ENCODE measurements at places on chromosomes 7 and 10.

GRCh38 chr7:41872966-41873365 lies 170.1 kb upstream of the INHBA start:
- DNase-seq, result no peak

- DNase-seq, result no peak
These were observed 23.0 kb downstream of the SMURF1 start for GRCh38 chr7:99120916-99121315.

DNA sequence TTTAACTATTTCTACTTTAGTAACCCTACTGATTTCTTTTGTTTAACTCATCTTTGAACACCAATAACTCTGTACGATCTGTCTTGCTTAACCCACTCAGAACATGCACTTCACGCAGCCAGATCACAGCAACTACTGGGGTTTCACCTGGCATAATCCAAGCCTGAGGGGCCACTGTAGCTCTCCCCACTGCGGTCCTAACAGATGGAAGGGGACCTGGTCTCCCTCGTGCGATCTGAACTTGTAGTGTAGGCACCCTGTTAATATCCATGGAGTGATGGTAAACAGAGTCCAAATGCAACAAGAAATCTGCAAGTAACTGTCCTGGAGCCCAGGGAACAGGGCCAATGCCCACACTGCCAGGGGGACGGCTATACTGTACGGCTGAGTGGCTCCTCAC lies 45.5 kb downstream of the INSIG1 start:
- DNase-seq, result no peak

DNA sequence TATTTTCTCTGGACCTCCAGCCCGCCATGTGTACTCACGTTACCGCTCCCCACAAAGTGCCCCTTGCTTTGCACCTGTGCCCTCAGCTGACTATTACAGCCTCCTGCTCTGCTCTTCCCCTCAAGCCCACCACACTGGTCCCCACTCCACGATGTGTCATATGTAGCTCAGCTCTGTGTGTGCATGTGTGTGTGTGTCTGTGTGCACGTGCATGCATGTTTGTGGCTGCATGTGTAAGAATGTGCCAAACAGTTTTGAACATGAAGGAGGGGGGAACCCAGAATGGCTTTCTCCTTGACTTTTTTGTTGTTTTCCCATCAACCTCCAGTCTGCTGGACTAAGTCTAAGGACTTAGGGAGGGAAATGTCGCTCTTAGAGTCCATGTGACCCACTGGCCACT lies 54.8 kb upstream of the BTRC start:
- DNase-seq, result no peak

GRCh38 chr7:54883576-54883975 lies 124.6 kb upstream of the SEC61G start:
- DNase-seq, result no peak

DNA sequence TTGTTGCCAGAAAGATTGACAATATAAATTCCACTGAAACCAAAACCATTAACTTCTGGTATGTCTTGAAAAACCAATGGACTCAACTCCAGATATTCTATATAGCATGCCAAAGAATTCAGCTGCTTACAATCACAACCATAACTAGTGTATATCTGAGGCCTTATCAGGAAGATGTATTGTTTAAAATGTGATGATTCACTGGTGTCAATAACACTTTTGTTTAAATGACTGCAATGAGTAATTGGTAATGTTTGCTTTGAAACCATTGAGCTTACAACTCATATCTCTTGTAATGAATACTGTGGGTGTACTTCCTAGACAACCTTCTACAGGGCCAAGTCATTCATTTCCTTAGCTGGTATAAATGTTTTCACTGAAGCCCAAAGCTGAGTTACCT lies 727.9 kb upstream of the KCND2 start:
- DNase-seq, result no peak

DNA sequence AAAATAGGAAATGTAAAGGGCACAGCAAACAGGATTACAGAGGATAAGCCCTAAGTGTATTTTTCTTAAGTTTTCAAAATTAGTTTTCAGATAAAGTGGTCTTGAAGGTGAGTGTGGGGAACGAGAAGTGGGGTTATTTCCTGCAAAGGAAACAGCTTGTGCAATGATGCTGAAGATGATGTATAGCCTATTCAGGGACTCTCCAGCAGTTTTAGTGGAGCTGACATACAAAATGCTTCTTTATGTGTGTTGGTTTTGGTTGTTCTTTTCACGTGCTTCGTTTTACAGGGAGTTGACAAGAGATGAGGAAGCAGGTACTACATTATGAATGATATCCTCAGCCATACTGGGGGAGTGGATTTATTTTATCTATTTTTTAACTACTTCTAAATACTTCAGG lies 20.5 kb downstream of the CASD1 start:
- DNase-seq, result no peak

- DNase-seq, result no peak
These were observed 200.9 kb upstream of the AOAH start for GRCh38 chr7:36925207-36925606.

- no peak for DNase-seq
These were observed 60.5 kb downstream of the POM121L12 start for GRCh38 chr7:53095731-53096501.

GRCh38 chr7:6636741-6637543 lies at the start of gene ZNF316:
ZNF316 (plus strand) TSS chr7:6637318; CDS start chr7:6642410, 5,092 bp downstream.
- peak; percentile 93 for DNase-seq

- DNase-seq, result no peak
These were observed 116.9 kb downstream of the LRMDA start for GRCh38 chr10:75548356-75548755.

DNA sequence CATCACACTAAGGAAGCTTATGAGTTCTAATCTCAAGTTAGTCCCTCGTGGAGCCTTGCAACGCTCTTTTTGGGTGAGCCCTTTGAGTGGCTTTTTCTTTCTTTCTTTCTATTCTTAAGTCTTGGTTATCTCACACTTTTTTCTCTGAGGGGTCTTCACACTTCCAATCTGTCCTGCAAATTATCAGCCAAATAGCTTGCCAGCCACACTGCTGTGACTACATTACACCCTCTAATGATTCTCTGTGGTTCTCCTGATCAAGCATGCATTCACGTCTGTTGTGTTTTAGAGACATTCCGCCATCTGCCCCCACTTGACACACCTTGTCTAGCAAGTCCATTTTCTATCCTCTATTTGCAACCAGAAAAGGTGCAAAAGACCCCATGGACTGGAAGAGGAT lies 340.2 kb downstream of the THSD7A start:
- no peak for DNase-seq

- DNase-seq, result peak; percentile 63
These were observed 95.1 kb upstream of the DIP2C start for GRCh38 chr10:784403-785088.

DNA sequence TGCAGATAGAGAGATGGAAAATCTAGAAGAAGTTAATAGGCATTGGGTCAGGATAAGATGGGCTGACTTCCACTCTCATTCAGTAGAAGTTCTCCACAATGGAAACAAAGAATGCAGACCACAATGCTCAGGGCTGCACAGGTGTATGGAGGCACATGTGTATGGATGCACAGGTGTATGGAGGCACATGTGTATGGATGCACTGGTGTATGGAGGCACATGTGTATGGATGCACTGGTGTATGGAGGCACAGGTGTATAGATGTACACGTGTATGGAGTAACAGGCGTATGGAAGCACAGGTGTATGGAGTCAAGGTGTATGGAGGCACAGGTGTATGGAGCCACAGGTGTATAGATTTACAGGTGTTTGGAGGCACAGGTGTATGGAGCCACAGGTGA lies 285.7 kb upstream of the PPP2R2D start:
- DNase-seq, result no peak

DNA sequence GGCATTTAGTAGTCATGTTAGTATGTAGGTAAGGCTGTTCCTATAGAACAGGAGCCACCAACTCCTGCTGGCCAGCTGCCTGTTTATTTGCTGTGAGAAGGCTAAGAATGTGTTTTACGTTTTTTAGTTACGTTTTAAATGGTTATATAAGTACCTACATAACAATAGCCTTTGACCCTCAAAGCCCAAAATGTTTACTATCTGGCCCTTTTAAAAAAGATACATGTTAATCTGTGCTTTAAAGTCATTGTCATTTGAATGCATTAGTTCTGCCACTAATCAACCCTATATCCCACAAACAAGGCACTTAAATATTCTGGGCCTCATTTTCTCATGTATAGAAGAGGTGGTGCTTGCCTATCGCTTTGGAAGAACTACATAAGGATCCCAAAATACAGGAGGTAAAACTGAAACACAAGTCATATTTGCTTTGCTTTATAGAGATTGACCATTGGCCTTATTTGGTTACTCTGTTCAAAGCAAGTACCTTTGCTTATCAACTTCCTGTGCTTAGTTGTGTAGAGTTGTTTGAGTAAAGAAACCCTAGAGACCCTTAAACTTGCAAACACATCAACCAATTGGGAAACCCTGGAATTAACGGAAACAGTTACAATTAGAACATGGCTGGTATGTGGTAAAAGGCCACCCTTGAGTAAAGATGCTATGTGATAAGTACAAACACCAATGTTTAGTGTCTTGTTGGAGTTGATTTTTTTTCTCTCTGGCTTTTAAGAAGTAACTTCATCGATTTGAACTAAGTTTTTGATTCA lies 25.9 kb downstream of the TIMM23 start:
- no peak for DNase-seq

- no peak for DNase-seq
These were observed 59.1 kb downstream of the ELAPOR2 start for GRCh38 chr7:87000344-87000743.

DNA sequence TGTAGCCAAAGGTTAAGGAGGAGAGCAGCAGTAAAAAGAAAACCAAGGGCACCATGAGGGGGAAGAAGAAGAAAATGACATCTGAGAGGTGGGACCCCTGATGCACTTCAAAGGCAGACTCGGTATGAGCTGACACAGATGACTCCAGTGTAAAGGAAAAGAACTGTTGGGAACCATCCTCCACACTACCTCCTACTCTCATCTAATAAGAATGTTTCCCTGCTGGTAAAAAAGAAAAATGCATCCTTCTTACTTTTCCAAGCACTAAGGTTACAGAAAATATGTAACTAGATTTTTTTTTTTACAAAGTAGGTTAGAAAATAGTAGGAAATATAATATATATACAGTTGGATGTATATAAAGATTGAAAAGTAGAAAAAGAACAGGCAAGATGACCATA lies 16.9 kb downstream of the TAS2R41 start:
- DNase-seq, result no peak

DNA sequence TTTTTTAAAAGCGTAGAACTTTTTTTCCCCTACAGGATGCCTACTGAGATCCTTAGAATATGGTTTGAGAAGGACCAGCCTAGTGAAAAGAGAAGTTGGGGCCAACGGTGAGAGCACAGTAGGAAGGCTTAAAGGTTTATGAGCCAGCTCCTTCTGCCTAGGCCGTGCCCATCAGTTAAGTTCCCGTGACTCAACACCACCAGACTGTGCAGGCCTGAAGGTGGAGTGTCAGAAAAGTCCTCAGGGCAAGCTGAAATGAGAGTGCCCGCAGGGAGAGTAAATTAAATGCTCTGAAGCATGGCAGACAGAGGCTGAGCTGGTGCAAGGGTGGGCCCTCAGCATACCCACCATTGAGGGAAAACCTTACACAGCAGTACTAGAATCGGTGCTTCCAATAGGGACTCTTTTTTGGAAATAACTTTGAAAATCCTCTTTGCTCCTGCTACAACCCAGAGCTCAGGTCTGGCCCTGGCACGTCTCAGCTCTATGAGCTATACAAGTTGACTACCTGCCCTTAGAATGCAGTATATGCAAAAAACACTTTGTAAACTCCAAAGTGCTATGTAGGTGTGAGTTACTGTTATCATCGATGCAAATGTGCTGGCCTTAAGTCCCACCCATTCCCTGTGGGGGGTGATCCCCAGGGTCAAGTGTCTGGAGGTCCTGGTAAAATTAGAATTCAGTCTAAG lies 15.2 kb upstream of the C10orf67 start:
- no peak for DNase-seq

GRCh38 chr10:118216571-118217170 lies 125.5 kb downstream of the FAM204A start:
- DNase-seq, result no peak

DNA sequence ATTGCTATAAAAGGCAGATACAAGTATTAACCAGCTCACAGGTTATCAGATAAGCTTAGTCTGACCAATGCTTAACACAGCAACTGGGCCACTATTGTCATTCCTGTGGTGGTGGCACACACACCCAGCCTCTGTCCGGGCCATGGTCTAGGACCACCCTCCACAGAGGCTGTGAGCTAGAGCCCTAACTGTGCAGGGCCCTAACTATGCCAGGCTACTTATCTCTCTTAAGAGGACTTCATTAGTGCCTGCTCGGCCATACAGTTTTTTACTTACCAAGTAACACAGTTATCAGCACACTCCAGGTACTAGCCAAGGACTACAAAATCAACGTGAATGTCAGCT lies 2.1 kb upstream of the EGFR start:
- no peak for DNase-seq

GRCh38 chr10:89082086-89082485 lies 91.5 kb downstream of the FAS start:
- DNase-seq, result no peak

DNA sequence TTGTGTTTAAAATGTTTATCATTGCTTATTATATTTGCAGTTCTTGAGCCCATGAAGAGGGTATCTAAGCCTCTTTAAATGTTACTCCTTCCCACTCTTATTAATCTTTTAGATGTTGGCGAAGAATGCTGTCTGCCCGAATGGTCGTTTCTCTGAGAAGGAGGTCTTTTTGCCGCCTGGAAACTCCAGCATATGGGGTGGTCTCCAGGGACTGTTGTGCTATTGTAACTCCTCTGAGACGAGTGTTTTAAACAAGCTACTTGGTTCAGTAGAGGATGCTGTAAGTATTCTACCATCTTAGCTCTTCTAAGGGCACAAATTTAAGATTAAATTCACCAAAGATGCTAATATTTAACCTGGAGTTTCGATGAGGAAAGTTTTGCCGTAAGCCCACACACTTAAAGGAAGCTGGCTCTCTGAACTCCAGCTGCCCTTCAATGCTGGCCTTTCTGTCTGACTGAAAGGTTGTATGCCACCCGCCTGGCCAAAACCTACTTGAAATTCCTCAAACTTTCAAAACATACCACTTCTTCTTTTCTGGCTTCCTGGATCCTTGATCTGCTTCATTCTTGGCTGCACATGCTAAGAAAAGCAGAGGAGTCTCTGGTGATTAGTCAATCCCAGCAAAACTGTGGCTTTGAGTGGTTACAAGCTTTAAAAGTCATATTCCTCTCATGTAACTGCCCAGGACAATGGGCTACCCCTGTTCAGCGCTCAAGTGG lies 74.7 kb downstream of the ABCA13 start:
- no peak for DNase-seq

DNA sequence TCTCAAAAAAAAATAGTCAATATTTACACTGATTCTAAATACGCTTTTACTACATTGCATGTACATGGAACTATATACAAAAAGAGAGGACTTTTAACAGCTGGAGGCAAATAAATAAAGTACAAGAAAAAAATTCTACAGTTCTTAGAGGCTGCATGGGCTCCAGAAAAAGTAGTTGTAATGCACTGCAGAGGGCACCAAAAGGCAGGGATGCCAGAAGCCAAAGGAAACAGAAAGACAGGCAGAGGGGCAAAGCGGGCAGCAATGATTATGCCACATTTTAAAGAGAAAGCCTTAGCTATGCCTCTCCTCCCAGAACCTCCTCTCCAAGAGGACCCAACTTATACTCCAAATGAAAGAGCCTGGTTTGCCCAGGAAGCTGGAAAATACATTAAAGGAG lies 11.6 kb upstream of the ADCK2 start:
- DNase-seq, result no peak

GRCh38 chr10:78527296-78527695 lies 493.6 kb downstream of the RPS24 start:
- no peak for DNase-seq
